ENCODE measurements at places on chromosomes 2 and 18.

DNA sequence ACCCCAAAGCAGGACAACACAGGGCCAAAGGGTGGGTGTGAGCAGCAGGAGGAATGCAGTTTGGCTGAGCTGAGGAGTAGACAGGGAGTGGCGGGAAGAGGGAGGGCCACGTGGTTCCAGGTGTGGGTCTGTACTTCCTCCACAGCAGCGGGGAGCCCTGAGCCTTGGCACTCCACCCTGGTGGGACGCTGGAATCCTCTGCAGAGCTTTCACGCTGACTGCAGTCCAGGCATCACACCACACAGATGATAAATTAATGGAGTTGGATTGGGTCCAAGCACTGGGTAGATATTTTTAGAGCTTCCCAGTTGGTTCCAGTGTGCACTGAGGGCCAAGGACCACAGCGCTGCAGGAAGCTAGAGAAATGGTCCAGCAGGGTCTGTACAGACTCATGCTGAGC is 67.0 kb upstream of the TMEM200C start:
- DNase-seq: no peak

DNA sequence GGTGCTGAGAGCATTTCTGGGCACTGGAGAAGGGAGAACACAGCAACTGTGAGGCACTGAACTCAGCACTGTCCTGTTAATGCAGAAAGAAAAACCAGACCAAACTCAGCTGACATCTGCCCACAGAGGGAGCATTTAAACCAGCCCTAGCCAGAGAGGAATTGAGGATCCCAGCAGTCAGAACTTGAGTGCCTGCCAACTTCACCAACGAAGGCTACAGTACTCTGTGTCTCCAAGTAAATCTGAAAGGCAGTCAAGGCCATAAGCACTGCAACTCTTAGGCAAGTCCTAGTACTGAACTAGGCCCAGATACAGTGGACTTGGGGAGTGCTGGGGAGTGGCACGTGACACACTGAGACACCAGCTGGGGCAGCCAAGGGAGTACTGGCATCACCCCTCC is 176.2 kb upstream of the ZC3H15 start:
- no peak for DNase-seq

DNA sequence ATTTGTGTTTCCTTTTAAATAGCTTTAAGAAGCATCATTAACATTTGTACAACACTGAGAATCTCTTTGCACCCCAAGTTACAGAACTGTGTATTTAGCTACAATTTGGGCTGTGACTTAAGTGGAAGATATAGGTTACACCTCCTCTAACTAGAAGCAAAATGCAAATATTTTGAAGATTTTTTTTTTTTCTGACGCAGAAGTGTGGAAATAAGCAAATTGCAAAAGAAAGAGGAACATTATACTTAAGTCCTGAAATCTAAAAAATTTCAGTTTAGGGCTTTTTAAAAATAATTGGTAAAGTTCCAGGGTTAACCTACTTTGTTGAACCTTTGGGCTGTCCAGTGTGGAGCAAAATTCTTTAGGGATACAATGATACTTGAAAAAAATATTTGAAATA is 41.4 kb upstream of the RBMS1 start:
- DNase-seq: peak; percentile 36

DNA sequence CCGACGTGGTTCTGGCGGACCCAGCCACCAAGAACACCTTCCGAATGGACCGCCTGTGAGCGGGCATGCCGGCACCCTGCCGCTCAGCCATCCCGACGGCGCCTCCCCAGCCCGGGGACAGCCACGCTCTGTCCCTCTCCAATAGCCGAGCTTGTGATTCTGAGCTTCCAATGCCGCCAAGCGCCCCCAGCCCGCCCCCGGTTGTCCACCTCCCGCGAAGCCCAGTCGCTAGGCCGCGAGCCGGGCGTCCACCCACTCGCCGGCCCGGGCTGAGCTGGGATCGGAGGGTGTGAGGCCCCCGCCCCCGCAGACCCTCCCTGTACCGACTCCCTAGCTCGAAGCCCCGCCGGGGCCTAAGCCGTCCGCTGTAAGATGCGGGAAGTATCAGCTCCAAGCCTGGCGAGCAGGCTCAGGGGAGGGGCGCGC is 1195.1 kb upstream of the CHAC2 start:
- no peak for DNase-seq

GRCh38 chr2:189104934-189105333 is 74.6 kb downstream of the COL5A2 start:
- DNase-seq: peak; percentile 35

DNA sequence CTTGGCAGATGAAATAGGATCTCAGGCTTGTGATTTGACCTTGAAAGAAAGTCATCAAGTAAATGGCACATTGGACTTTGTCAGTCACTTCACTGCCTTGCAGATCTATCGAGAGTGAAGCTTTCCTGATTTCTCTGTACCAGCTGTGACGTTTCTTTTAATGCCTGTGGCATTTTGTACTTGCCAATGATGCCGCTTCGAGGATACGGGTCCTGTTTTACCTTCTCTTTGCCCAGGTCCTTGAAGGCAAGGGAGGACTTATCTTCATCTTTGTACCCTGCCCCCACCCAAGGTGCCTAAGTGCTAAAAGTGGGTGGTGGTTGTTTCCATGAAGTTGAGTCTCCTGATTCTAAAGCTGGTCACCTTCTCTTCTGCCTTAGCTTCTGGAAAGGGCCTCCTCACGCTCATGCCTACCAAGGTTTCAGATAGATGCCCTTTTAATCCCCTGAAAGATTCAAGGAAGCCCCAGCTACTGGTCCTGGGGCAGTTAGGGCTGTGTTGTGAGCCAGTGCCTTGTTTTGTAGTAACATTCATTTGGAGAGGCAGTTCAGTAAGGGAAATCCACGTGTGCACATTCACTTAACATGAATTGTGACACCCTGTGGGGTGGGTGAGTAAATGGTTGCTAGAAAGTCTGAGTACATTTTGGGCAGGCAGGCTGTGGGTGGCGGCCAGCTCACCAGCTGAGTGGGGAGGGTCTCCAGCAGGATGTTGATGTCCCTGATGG is 6.1 kb downstream of the LBH start:
- no peak for DNase-seq

- no peak for DNase-seq
Observed at GRCh38 chr2:143229952-143230351, 100.7 kb downstream of the ARHGAP15 start.

- DNase-seq: no peak
Observed at GRCh38 chr2:23566241-23567142, 181.5 kb downstream of the KLHL29 start.

DNA sequence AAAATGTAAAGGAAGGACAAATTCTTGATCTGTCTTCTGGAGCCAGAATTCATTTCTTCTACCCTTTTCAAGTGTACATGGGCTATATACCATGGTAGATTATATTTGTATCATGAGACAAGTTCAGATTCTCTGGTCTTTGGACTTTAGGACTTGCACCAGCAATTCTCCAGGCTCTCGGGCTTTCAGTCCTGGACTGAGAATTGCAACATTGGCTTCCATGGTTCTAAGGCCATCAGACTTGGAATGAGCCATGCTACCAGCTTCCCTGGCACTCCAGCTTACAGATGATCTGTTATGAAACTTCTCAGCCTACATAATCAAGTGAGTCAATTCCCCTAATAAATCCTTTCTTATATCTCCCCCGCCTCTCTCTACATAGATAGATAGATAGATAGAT is 33.3 kb downstream of the SRD5A2 start:
- no peak for DNase-seq

DNA sequence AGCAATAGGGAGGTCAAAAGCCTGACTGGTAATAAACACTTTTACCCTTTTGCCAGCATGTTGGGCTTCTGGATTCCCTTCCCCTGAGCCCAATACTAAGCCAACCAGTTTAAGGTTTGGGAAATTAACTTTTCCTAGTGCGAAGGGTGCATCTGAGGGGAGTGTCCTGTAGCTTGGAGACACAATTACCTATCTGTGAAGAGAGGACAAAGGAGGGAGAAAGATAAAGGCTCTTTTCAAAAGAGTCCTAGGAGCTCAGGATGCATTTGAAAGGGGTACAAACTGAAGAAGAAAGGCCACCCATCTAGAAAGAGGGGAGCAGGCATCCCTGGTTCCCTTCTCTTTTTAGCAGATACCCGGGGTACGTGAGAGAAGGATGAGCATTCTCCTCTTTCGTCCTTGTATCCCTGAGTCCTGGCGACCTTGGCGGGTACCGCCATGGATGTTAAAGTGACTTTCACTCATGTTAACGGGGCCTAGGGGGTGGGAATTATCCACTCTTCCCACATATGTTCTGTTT is 25.1 kb downstream of the C18orf54 start:
- DNase-seq: no peak

DNA sequence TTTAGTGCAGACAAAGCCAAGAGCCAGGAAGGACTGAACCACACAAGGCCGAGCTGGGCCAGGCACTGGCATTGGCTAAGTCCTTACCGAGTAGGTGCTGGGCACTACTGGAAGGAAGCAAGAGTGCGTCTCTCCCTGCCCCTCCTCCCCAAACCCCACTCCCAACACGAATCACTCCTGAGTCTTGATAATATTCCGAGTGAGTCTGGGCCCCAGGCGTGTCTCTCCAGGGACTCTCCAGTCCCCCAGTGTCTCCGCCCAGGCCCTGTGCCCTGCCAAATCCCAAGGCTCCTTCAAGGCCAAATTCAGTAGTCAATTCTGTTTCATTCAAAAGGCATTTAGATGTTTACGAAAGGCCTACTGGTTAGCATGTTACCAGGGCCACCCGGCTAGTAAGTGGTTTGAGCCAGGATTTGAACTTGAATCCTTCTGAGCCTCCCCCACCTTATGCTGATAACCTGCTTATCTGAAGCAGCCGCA is 82.8 kb downstream of the GLI2 start:
- DNase-seq: no peak

DNA sequence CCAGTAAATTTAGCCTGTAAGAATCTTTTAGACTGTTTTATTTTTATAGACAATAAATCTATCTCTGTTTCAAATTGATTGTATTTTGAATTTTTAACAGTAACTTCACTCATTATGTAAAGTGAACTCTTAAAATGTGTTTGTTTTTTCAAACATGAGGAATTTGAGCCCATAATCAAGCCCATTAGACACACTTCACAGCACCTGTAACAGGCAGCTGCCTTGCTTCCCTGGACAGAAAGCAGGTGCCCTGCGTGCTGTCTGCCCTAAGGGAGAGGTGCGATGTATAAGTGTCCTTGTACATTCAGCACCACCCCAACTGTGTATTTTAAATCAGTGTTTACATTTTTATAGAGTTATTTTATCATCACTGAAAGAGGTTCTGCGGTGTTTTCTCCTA is 186.5 kb upstream of the TPO start:
- DNase-seq: no peak

DNA sequence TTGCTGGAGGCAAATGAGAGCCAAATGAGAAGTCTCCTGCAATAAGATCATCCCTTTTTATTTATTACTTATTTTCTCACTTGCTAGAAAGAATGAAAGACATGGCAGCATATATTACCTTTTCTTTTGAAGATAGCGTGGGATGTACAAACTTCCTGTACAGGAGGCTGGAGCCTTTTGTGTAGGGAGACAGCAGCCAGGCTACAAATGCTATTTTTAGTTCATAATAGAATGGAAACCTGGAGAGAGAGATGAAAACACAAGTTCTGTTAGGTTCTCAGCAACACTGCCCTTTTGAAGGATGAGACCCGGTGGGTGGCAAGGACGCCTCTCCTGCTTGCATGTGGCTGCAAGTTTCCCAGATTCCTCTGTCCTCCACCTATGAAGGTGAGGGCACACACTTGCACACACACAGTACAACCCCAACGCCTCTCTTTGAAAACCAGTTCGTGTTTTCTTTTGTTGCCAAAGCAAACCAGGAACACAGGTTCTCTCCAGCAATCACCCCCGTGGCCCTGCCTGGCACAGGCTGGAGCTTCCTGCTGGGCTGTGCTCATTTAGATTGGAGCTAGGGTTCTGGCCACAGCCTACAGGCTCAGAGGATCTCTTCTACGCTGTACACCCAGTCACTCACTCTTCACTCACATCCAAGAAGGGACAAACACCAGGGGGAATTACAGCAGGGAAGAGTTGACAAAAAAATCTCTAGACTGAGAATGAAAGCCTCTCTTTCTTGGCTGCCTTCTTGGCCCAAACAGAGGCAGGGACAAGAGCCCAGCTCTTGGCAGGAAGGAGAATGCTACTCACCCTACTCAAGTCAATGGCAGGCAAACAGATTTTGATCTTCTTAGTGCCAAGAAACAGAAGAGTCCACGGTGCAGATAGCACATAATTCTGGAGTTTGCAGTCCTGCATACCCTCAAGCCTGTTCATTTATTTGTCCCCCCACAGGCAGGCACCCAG is 55.6 kb downstream of the MRPL35 start:
- no peak for DNase-seq

- no peak for DNase-seq
Observed at GRCh38 chr18:48191494-48191893, 217.7 kb downstream of the ZBTB7C start.

GRCh38 chr2:111072220-111072871 is 48.4 kb upstream of the BCL2L11 start:
- DNase-seq: no peak

DNA sequence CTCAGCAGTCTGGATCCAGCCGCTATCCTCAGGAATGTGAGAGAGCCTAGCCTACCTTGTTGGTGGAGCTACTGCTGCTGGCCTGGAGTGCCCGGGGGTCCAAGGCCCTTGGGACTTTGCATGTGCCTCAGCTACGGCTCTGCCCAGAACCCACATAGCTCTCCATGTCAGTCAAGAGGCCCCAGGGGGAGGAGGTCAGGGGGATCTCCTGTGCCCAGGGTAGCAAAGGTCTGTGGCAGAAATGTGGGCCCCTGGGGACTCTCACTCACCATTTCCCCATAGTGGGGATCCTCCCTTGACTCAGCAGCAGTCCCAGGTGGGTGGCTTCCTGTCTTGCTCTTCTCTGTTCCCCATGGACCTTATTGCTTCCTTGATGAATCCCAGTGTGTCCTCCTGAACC is 342.7 kb upstream of the CHAC2 start:
- DNase-seq: no peak

- no peak for DNase-seq
Observed at GRCh38 chr2:230972046-230972445, 23.9 kb upstream of the SPATA3 start.

GRCh38 chr2:240601831-240602160 is 15.3 kb downstream of the CAPN10 start:
- no peak for DNase-seq

- DNase-seq: no peak
Observed at GRCh38 chr2:37098416-37099118, 14.2 kb downstream of the GPATCH11 start.

- DNase-seq: peak; percentile 33
Observed at GRCh38 chr2:109438773-109439389, 174.9 kb downstream of the SEPTIN10 start.

- DNase-seq: peak; percentile 16
Observed at GRCh38 chr18:65994302-65994701, 243.5 kb downstream of the CDH7 start.

- peak; percentile 71 for DNase-seq
Observed at GRCh38 chr2:42725657-42726056, 38.3 kb downstream of the OXER1 start.

DNA sequence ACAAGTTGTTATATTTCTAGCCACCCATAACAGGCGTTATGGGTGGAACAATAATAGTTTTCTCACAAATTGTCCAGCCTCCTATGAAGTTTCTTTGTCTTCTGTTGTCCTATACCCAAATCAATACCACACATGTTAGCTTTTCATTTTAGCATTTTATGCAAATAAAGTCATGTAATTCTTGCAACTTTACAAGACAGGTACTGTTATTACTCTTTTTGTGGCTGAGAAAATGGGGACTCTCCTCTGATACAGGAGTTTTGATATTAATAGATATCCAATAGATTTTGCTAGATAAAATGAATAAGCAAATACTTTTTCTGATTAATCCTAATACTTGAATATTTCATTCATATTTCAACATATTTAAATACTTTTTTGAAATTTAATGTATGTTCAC is 151.0 kb downstream of the PMAIP1 start:
- DNase-seq: no peak

GRCh38 chr18:48826271-48826670 is 124.5 kb downstream of the SMAD7 start:
- DNase-seq: no peak

Data from suppressor macrophage treated with lipopolysaccharide for 4 hours (primary cell).